Neural crest cell (in vitro differentiated cells): ENCODE measurements at places on chromosomes 13 and 19.

DNA sequence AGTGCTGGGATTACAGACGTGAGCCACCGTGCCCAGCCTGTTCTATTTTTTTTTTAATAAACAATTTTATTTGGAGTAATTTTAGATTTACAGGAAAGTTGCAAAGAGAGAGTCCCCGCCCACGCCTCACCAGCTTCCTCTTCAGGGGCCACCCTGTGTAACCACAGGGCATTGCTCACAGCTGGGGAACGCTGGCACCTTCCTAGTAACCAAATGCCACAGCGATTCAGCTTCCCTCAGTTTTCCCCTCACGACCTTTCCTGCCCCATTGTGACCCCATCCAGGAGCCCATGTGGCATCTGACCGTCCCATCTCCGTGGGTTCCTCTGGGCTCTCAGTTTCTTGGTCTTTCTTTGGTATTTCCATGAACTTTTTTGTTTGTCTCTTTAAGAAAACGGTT lies 83.9 kb downstream of the GNG7 start:
- no peak for DNase-seq

- DNase-seq: no peak
Observed at GRCh38 chr13:108850691-108851090, 221.3 kb downstream of the MYO16 start.

GRCh38 chr13:21557995-21558394 lies 46.0 kb downstream of the MICU2 start:
- no peak for DNase-seq

GRCh38 chr19:10189616-10190015 lies 5.1 kb downstream of the DNMT1 start:
- DNase-seq: no peak

GRCh38 chr19:3585301-3586126 lies at the start of gene GIPC3:
Gene GIPC3, plus strand, starts transcription at chr19:3585478. Its CDS starts 120 bp downstream, at chr19:3585598.
- no peak for DNase-seq

GRCh38 chr13:50078895-50079654 lies 63.8 kb downstream of the KCNRG start:
- DNase-seq: no peak

DNA sequence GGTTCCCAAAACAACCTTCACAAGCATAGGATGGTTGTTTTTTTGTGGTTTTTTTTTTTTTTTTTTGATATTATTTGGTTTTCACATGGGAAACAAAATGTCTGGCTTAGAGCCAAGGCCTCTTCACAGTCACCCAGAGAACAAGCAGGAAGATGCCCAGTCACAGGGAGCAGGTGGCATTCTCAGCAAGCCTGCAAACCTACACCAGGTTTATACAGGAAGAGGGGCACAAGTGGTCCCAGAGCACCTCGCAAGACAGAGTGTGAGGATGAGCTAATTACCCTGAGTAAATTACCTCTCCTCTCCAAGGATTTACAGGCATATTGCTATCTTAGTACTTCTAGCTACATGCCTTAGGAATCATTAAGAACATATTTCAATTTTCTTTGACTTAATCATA lies 1375.6 kb downstream of the EFNB2 start:
- DNase-seq: no peak

- DNase-seq: no peak
Observed at GRCh38 chr13:39047560-39047959, 9.3 kb downstream of the NHLRC3 start.

DNA sequence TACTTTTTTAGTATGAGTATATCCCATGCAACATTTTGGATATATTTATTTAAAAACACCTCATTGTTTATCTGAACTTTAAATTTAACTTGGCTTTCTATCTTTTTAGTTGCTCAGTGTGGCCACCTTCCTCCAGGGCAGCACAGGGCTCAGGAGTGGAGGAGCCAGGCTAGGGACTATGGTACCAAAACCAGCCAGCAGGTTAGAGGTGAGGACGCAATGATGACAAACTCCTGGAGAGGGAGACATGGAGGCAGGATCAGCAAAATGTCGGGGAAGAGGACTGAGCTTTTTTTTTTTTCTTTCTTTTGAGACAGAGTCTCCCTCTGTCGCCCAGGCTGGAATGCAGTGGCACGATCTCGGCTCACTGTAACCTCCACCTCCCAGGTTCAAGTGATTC lies 29.6 kb upstream of the CALM3 start:
- peak; percentile 14 for DNase-seq

- peak; percentile 48 for DNase-seq
Observed at GRCh38 chr19:16386619-16387240, 62.1 kb downstream of the KLF2 start.

DNA sequence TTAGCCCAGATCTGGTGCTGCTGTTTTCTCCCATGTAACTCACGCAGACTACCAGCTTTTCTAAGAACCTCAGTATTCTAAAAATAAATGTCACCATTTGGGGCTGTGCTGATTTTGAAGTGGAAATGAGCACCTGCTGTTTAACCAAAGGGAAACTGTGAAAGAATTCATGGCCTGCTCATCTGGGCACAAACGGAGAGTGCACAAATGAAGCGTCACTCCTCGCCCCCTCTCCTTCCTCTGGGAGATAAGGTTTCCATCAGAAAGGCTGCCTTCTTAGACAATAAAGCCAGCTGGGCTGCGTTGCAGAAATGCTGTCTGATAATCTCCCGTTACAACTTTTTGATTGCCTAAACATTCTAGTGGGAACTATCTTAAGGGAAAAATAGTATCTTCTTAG lies 73.7 kb upstream of the SLC15A1 start:
- no peak for DNase-seq

DNA sequence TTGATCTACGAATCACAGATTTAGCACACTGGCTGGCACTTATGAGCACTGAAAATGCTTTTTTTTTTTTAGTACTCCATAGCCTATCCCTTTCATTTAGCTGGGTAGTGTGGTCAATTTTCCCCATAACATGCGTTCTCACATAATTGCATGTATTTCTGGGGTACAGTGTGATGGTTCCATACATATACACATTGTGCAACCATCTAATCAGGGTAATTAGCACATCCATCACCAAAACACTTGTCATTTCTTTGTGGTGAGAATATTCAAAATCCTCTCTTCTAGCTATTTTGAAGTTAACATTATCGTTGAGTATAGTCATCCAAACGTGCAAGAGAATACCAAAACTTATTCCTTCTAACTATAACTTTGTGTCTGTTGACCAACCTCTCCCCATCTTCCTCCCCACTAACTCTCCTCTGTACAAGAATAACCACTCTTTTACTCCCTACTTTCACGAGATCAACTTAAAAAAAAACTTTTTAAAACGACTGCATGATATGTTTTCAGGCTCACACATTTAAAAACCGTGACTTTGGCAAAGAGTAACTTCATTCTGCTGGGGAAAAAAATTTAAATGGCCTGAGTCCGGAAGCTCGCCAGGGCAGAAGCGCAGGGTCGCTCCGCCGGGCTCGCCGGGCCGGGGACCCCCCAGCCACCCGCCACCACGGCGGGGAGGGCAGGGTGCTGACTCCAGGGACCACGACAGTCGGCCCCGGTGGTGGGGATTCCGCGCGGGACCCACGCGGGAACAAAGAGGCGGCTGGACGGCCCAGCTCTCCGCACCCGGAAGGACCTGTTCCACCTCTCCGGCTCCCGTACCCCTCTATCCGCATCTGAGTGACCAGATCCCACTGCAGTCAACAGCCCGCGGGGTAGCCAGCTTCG lies 868 bp upstream of the UBAC2 start:
- DNase-seq: no peak

DNA sequence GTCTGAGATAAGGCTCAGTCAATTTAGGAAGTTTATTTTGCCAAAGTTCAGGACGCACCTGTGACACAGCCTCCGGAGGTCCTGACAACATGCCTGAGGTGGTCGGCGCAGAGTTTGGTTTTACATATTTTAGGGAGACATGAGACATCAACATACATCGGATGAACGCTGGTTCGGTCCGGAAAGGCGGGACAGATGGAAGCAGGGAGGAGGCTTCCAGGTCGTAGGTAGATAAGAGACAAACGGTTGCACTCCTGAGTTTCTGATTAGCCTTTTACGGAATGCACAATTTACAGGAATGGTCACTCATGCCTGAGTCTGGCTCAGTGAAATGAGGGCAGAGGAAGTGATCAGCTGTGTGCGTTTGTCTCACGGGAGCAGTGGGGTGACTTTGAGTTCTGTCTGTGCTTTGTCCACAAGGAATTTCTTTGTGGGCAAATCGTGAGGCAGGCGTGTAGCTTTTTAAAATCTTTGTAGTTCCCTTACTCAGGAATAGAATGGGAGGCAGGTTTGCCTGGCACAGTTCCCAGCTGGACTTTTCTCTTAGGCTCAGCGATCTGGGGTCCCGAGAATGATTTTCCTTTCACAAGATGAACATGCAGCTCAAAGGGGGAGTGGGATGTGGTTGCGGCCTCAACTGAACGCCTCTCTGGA lies 36.2 kb downstream of the C13orf46 start:
- no peak for DNase-seq

GRCh38 chr13:20451397-20451796 lies 74.3 kb downstream of the CRYL1 start:
- no peak for DNase-seq

- no peak for DNase-seq
Observed at GRCh38 chr19:4288091-4288777, 9.2 kb downstream of the SHD start.

DNA sequence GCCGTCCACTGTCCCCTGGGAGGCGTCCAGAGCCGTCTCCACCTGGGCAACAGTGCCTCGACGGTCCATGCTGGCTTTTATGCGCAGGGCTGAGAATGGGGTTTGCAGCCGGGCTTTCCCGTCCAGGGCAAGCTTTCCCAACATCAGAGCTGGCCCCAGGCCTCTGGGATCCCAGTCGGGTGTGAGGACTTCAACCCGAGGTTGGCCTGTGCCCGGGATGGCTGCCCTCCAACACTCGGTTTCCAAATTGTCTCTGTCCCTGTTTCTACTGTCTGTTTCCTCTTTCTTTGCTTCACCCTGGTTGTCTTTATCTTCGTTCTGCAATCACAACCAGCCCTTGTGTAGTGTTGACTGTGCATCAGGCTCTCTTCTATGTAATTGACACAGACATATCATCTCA lies at the start of gene IFNL4:
TSS of gene IFNL4 (minus strand) at position 51 of the 400 bp plus-strand sequence.
- DNase-seq: no peak
